ENCODE measurements at places on chromosomes 2 and 18.

GRCh38 chr2:3519255-3520205 lies at the start of gene ADI1:
TSS of gene ADI1 (minus strand) at chr2:3519531. CDS start at chr2:3519487, 44 bp downstream.
- peak; percentile 80 for DNase-seq

DNA sequence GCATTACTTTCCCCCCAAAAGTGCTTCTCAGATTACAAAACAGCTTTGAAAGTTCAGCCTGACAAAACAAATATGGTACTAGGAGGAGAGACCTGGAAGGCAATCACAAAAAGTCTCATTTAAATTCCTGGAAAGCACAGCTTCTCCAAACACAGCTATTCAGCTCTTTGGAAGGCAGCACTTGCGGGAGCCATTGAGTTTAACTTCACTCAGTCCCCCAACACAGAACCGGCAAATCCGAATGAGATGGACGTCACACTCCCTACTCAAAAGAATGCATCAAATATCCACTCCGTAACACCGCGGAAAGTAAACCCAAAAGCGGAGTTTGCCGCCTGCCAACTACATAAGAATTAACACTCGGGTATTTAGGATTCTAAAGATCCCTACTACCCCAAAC lies 638 bp downstream of the ST6GAL2 start:
- DNase-seq: no peak

GRCh38 chr2:190953257-190953656 lies 60.7 kb downstream of the STAT1 start:
- DNase-seq: no peak

DNA sequence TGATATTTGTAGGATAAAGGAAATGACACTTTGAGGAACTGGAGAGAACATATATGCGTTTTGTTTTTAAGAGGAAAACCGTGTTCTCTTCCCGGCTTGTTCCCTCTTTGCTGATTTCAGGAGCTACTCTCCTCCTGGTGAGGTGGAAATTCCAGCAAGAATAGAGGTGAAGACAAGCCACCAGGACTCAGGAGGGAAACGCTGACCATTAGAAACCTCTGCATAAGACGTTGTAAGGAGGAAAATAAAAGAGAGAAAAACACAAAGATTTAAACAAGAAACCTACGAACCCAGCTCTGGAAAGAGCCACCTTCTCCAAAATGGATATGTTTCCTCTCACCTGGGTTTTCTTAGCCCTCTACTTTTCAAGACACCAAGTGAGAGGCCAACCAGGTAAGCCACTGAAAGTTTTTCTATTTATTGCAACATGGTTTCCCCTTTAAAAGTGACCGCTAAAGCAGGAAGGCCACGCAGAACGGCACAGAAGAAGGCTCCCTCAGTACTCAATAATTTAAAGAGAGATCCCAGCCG lies 735 bp downstream of the NRP2 start:
- DNase-seq: no peak

GRCh38 chr18:79555885-79556284 lies 123.7 kb upstream of the CTDP1 start:
- no peak for DNase-seq

DNA sequence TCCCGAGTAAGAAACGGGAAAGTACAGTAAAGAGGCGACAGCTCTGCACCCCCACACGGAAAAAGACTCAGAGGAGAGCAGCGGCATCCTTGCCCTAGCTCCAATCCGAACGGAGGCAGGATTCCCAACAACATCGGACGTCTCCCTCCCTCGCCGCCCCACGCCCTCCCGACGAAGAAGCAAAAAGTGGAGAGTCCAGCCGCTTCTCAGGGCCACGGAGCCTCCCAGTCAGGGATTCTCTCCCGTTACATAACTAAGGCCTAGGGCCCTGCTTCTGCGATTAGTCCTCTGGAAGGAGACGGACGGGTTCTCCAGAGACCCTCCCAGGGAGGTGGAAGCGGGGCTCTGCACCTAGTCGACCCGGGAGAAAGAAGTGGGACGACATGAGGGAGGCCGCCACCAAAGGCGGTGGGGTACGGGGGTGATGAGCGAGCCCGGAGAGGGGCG lies 587 bp downstream of the SUMO1 start:
- DNase-seq: peak; percentile 2

DNA sequence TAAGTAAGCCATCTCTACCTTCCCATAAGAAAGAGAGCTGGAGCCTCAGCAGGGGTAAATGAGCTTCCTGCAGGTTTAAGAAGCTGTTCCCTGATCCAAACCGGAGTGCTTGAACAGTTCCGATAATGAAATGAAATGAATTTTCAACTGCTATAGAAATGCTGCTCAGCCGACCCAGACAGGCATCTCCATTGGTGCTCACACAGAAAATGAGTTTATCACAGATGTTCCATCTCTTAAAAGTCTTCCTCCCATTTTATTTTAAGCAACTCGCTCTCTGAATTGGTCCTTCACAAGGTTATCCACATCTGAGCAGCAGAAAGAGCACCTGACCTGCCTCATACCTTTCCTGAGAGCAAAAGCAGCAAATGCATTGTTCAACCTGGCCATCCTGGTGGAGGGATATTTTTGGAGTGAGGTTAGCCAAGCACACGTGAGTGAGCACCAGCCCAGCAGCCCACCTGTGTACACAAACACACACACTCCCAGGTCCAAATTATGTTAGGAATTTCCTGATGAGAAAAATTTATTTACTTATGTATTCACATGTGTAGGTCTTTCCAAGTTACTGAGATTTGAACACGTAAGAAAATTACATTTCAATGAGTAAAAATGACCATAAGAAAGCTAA lies 42.2 kb upstream of the CCDC68 start:
- DNase-seq: no peak

DNA sequence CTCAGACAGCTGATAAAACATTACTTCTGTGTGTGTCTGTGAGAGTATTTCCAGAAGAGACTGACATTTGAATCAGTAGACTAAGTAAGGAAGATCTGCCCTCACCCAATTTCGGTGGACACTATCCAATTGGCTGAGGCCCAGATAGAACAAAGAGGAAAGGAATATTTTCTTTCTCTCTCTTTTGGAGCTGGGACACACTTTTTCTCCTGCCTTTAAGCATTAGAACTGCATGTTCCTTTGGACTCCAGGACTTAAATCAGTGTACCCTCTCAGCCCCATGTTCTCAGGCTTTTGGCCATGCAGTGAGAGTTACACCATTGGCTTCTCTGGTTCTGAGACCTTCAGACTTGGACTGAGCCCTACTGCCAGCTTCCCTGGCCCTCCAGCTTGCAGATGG lies 3.3 kb upstream of the SRBD1 start:
- no peak for DNase-seq

DNA sequence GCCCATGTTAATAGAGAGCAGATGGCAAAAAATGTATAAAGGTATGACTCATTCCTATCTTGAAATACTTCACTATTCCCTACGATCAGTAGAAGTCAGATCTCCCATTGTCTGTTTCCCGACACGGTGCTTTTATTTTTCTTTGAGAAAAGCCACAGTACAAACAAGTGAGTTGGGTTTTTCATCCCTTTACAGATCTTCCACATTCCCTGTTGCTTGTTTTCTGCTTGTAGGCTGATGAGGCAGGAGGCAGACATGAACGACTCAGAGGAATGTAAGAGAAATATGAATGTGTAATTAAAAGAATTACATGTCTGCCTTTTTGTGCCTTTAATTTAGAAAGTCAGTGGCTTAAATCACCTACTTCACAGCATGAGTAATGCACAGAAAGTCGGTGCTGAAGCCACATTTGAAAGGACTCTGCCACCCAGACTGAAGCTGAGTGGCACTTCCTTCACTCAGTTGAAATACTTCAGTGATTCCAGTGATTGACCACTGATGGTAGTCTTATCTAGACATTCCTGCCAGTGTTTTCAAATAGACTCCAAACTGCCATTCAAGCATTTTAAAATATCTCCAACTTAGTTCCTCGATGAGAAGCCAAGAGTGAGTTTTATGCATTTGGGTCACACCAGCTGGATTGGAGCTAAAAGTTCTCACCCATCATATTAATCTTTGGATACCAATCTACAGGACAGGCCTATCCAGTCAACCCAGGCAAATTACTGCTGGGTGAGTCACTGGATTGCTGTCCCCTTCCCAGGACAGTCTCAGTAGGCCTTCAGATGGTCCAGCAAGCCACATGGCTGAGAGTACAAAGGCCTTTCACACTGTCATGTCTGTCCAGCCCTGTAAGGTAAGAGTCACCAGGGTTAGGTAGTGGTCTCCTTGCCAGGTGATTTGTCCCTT lies 79.0 kb downstream of the COLEC12 start:
- no peak for DNase-seq

Data from CD4-positive, alpha-beta T cell treated with Interleukin-17A for 4 hours (primary cell).